ENCODE measurements at places on chromosomes 2 and 18.

DNA sequence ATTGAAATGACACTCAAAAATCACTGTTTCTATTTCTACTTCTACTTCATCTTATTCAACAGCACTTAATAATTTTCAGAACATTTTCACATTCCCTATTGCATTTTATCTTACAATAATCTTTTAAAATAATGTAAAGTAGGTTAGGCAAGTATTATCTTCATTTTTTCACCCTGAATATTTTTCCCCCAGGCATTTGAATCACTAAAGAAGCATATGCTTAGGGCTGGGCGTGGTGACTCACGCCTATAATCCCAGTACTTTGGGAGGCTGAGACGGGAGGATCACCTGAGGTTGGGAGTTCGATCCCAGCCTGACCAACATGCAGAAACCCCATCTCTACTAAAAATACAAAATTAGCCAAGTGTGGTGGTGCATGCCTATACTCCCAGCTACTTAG lies 6.7 kb downstream of the WDCP start:
- DNase-seq: no peak

GRCh38 chr2:105403241-105403782 lies 4.5 kb upstream of the FHL2 start:
- no peak for DNase-seq

GRCh38 chr2:29763371-29763770 lies 158.0 kb downstream of the ALK start:
- no peak for DNase-seq

GRCh38 chr2:85504778-85505261 lies 34.1 kb upstream of the MAT2A start:
- peak; percentile 21 for DNase-seq

- DNase-seq: no peak
Observed at GRCh38 chr18:76363436-76364120, 131.5 kb downstream of the ZNF516 start.

- DNase-seq: no peak
Observed at GRCh38 chr2:157256626-157257025, 879 bp upstream of the GALNT5 start.

- DNase-seq: no peak
Observed at GRCh38 chr2:42368817-42369531, 8.0 kb upstream of the COX7A2L start.

DNA sequence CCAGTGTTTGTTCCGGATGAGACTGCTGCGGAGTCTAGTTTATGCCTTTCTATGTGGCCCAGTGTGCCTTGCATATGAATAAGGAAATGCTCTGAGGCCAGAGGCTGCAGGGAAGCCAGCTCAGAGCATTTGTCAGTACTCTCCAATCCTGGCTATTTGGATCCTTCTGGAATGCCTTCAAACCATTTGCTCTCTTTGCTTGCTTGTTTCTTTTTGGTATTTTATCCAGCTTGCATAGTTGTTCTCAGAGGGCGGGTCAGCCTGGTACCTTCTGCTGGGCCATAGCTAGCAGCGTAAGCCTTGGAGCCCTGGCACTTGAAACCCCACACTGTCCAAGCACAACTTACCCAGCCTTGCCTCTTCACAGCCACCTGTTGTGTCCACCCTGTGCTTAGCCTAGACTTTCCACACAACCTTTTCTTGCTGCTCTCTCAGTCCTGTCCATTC lies 20.5 kb downstream of the CENPO start:
- no peak for DNase-seq

DNA sequence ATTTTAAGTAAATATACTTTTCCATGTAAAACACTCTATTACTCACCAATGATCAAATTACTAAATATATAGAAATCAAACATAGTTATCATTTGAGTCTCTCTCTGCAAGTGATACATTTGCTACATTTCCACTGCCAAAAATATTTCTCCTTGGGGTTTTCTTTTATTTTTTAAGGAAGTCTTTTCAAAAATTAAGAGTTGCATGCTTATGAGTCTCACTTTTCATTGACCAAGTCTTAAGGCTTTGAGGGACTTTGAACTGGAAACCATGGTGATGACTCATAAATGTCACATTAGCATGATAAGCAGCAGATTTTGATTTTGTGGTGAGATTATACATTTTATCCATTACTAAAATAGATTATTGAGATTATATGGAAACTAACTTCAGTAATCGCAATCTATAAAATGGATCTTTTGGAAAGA lies 152.9 kb downstream of the FAM124B start:
- DNase-seq: no peak

GRCh38 chr2:33763671-33764310 lies 164.7 kb upstream of the FAM98A start:
- no peak for DNase-seq

DNA sequence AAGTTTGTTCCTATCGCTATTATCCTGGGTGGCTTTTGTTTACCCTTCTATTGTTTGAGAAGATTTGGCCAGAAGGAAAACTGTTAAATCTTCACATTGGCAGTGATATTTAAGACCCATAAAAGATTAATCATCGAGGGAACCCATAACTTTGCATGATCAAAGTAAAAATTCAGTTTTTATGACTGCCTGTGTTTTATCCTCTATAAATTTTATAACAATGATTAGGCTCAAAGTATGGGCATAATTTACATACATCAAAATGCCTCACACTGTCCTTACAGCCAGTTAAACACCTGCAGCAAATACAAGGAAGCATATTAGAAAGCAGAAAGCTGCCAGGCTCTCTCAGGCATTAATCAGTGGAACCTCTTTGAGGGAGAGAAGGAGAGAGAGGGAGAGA lies 289.1 kb downstream of the ICOS start:
- DNase-seq: no peak

- DNase-seq: peak; percentile 14
Observed at GRCh38 chr2:151051574-151052220, 210.0 kb downstream of the RBM43 start.

DNA sequence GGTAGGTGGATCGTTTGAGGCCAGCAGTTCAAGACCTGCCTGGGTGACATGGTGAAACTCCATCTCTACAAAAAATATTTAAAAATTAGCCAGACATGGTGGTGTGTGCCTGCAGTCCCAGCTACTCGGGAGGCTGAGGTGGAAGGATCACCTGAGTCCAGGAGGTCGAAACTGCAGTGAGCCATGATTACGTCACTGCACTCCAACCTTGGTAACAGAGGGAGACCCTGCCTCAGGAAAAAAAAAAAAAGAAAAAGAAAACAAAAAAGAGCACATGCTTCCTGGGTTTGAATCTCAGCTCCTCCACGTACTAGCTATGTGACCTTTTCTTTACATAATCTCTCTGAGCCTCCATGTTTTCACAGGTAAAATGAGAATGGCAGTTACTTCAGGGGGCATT lies 107.5 kb upstream of the STPG4 start:
- DNase-seq: no peak

DNA sequence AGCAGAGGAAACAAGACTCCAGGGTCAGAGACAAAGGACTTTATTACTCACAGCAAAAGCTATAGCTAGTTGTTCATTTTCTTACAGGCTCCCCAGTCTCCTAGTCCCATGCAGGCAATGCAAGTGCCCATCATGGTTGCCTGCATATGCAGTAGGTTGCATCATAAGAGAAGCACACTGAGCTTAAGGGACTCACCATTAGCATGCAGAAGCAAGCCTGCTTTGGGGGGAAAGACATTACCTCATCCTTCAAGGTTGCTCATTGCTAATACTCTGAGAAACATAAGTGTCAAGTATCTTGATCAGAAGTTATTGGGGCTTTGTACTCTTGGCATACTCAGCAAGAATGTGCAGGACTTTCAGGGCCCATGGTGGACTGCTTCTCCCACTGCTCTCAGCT lies 114.6 kb upstream of the CCDC68 start:
- no peak for DNase-seq

DNA sequence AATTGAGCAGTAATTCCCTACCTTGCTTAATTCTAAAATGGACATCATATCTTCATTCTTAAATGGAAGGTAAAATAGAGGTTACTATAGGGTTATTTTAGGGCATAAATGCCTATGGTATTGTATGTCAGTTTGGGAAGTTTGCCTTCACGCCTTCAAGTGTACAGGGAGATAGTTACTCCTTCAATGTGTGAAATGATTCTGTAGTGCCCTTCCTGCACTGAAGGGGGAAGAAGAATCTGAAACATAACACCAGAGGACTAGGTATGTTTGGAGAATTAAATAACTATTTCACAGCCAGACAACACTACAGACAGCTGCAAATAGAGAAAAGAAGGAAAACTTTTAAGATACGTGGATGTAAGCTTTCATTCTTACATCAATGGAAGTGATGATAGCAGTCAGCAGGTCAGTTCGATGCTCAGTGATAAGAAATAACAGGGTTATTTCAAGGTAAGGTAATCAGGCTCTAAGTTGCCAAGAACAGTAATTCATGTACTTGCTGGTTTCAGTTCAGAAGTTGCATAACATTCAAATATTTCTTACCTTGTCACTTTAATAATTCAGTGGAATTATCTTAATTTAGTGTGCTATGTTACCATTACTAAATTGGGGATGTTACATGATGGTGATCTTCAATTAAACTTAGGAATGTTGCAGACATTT lies 4.0 kb downstream of the PKP4 start:
- no peak for DNase-seq

DNA sequence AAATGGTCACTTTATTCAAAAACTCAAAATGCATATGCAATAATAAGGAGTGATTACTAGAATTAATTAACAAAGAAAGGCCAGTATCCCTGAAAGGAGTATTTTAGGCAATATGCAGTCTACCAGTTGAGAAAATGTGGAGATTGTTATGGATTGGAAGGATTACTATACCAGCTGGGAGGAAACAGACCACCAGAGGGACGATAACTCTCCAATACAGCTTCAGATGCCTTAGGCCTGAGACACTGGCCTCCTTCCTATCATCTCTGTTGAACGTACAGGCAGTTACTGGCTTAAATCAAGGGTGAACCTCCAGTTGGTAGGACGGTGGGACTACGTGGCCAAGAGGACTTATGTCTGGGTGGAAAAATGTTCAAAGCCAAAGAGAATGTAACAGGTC lies 336.4 kb upstream of the EPHA4 start:
- no peak for DNase-seq

- DNase-seq: no peak
Observed at GRCh38 chr2:237885111-237885930, 25.9 kb downstream of the RAMP1 start.

- DNase-seq: no peak
Observed at GRCh38 chr2:151552287-151552686, 142.6 kb downstream of the RIF1 start.

DNA sequence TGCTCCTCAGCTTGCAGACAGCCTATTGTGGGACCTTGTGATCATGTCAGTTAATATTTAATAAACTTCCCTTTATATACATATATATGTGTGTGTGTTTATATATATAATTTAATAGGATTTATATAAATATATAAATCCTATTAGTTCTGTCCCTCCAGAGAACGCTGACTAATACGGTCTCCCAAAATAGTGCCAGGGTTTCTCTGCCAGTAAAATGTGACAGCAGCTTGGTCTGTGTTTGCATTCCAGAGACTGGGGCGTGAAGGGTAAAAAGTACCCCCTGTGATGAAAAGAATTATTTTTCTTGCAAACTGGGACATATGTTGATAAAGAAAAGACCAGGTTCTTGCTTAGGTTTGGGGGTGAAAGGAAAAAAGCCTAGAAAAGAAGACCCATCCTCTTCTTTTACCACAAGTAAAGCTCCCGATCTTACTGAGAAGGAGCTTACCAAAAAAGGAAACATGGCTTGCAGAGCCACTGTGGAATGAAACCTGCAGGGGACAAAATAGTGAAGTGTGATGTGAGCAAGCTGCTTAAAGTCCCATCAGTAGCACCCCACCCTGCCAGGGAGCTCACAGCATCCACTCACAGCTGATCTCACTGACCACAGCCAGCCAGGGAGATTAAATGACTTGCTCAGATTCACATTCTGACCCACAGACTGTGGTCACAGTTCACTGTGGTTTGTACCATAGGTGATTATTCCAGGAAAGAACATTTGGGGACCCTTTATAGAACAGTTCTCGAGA lies 110.9 kb upstream of the RMP24 start:
- no peak for DNase-seq

- DNase-seq: no peak
Observed at GRCh38 chr18:70195014-70195614, 10.4 kb downstream of the RTTN start.

GRCh38 chr18:22525313-22525712 lies 107.6 kb upstream of the CTAGE1 start:
- no peak for DNase-seq

- DNase-seq: no peak
Observed at GRCh38 chr2:205752296-205752820, 70.1 kb downstream of the NRP2 start.

DNA sequence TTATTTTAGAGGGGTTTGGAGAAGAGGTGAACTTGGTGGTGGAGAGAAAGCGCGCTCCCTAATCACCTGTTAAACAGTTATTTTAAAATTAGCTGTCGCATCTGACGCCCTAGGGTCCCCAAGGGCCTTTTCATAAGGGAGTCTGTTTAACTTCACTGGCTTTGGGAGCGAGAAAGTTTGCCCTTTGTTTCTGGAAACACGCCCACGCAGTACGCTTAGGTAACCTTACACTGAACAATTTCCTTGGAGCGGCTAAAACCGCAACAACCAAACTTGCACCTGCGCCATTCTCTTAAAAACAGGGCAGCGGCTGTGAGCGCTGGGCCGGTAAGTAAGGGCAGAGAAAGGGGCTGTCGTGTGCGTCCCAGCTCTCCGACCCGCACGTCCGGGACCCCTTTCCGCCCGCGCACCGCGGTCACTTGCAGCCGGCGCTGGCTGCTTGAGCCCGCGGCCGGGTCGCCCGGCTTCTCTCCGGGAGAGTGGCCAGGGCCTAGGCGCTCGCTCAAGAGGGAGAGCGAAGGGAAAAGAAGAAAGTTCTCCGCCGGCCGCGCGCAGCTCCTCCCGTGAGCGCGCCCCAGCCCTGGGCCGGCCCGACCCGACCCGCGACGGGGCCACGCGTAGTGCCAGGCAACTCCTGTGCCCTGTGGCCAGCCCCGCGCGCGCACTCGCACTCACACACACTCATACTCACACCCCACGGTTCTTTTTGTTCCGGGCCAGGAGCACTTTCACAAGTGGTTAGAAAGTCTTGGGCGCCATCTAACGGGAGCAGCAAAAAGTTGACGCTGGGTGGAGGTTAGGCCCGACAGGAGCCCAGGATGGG lies 19.2 kb downstream of the POU3F3 start:
- DNase-seq: peak; percentile 45

DNA sequence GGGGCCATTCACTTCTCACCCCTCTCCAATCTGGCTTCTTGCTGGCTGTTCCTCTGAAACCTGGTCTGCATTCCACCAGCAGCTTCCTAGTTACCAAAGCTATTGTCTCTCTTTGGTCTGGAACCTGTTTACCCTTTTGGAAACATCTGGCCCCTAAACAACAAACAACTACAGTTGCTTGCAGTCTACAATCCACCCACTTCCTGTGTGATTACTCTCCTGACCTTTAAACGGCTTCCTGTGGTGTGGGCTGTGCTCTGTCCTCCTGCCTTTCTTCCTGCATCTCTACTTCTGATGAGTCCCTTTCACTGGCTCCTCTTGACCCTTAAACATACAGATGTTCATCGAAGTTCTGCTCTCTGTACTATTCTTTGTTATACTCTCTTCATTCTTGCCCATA lies 303.8 kb downstream of the TDRD15 start:
- no peak for DNase-seq

- no peak for DNase-seq
Observed at GRCh38 chr2:68135448-68136320, 22.0 kb upstream of the PNO1 start.
